ENCODE measurements at places on chromosomes 2 and 18.
A peak's percentile ranks its signal among the peaks of the same experiment; 100 is the strongest.

DNA sequence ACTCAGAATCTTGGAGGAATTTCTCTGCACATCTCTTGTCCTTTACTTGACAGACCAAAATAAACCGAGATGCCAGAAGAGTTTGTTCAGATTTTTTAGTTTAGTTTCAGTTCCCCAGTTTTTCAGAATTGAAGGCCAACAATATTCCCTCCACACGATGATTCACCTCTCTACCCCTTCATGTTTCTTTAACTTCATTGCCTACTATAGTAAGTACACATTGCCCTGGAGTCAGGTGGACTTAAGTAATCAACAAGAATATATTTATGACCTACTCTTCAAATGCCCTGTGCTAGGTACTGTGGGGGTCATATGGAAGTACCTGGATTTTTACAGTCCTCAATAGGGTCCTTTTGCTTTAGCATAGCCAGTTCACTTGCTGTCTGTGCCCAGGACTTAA lies 79.6 kb upstream of the CTLA4 start:
- DNase-seq = no peak

- DNase-seq = peak; percentile 60
Observed at GRCh38 chr2:240913810-240914644, 7.9 kb downstream of the CROCC2 start.

GRCh38 chr2:65465124-65465523 lies 32.7 kb upstream of the SPRED2 start:
- no peak for DNase-seq

- no peak for DNase-seq
Observed at GRCh38 chr2:237514474-237515130, 27.6 kb downstream of the MLPH start.

- no peak for DNase-seq
Observed at GRCh38 chr18:24073791-24074190, 59.2 kb downstream of the TTC39C start.

DNA sequence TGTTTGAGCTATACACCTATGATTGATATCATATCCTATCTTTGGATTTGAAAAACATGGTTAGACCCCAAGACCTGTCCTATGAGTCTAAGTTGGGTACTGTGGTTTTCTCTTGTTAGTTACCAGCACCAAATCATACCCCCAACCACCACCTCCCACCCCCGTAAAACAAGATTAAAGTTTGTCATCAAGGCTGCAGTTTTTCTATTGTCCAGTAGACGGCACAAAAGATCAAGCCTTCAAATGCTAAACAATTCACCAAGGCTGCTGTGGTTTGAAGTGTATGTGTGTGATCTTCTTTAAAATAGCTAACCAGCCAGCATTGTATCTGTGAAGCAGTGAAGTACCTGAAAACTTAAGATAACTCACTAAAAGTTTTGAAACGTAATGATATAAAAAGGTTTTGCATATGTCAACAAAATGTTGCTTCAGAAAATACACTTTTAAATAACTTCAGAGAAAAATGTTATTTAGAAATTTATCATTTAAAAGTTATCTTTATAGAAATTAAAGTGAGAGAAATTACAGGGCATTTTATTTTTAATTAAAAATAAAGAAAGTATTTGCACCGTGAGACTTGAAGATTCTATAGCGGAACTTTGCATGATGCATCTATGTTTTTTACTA lies 5.8 kb upstream of the MEIS1 start:
- no peak for DNase-seq

- no peak for DNase-seq
Observed at GRCh38 chr2:24058564-24059271, 9.2 kb downstream of the FKBP1B start.

DNA sequence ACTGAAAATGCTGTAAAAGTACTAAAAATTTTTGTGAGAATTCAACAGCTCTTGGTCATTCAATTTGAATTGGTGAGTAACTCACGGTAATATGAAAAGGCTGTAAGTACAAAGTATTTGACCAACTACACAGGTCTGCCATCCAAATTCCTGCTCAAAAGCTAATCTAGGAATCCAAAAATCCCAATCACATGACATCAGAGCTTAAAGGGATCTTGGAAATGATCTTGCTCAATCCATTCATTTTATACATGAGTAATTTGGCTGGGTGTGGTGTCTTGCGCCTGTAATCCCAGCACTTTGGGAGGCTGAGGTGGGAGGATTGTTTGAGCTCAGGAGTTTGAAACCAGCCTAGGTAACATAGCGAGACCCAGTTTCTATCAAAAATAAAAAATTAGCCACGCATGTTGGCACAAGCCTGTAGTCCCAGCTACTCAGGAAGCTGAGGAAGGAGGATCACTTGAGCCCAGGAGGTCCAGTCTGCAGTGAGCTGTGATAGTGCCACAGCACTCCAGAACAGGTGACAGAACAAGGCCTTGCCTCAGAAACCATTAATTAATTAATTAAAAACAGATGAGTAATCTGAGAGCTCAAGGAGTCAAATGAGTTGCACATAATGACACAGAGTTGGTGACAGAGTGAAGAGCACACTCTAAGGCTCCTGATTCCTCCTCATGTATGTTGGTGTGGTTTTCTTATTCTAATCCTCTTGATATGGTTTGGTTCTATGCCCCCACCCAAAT lies 19.8 kb downstream of the SPIRE1 start:
- no peak for DNase-seq

DNA sequence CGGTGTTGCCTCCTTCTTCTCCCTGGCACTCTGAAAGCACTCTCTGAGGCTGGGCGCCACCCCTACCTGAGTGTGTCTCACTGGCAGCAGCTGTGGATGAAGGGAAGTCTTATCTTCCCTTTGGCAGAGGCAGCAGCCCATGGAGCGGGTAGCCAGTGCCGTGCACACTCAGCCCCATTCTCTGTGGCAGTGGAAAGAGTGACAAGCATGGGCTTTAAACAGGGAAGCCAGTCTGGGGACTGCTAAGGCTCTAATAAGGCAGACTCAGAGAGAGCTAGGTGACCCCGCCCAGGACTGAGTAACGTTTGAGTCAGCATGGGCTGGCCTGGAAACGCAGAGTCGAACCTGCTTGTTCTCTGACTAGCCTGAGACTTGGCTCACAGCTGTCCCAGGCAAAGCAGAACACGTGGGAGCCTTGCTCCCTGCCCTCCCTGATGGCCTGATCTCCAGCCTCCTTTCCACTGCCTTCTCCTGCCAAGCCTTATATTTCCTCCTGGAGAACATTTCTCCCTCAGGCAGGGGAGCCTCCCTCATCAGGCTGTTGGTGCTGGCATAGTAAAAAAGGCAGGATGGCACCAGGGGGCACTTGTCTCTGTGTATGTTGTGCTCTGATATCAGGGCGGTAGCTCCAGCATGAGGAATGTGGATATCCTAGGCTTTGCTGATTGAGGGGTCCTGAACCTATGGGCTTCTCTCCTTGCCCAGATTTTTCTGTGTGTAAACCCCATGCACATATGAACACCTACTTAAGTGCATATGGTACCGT lies 93.9 kb upstream of the LGALSL start:
- DNase-seq = peak; percentile 92

- DNase-seq = no peak
Observed at GRCh38 chr2:127094509-127095366, 12.2 kb downstream of the BIN1 start.

- DNase-seq = no peak
Observed at GRCh38 chr2:147398996-147399395, 445.8 kb upstream of the ACVR2A start.

GRCh38 chr18:48356909-48357631 lies 52.1 kb downstream of the ZBTB7C start:
- no peak for DNase-seq

DNA sequence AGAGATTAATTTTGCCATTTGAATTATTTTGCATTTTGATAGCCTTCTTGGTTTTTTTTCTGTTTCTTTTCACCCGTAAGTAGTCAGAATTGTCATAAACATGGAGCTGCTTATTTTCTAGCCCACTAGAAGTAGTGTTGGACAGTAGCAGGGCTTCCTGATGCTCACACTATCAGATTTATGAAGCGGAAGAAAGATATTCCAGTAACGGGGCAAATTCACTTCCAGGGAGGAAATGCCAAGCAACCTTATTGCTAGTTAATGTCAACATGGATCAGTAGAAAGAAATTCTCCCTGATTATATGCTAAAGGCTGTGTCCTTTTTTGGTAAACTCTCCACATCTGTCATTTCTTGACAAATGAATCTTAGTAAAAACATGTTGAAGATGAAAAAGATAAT lies 19.2 kb upstream of the ADAM23 start:
- no peak for DNase-seq

DNA sequence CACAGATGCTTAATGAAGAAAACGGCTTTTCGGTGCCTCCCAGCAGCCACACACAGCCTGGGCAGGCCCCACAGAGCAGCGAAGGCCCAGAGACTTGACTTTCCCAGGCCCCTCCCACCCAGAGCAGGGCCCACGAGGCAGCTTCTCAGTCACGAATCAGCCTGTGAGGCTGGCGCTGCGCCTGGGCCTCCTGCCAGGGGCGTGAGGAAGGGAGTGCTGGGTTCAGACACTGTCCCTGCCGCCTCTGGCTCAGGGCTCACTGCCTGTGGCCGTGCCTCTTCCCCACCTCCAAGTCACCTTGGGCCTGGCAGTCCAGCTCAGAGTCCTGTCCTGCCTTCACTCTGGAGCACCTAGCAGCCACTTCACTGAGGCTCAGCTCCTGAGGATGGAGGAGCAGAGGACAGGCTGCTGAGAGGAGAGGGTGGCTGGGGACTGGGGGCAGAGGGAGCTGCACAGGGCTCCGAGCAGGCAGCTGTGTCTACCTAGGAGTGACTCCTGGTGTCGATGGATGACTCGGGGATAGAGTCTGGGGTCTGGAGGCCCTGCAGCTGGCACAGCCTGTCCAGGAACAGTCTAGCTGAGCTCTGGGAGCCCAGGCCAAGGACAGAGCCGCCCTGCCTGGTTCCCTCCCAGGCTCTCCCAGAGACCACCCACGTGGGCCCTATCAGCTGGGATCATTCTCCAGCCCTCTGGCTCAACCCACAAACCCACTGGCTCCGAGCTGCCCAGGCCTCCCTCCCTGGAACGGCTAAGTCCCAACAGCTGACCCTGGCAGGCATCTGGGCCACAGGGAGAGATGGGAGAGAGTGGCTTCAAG lies 36.4 kb upstream of the FOSL2 start:
- peak; percentile 73 for DNase-seq

All from pancreas (tissue), 10 donors.